G401 (cell line): ENCODE measurements at places on chromosomes 3 and 15. TPM values are rescaled to one million over a fixed set of nuclear protein-coding genes. Genes with fewer than 3 reads are reported as not detected.
A peak's percentile ranks its signal among the peaks of the same experiment; 100 is the strongest.

The CATSPER2 gene
- total RNA-seq = 0.43 TPM in 1 of 2 replicates, not detected in the other

The CKMT1B gene
- 12.7 and 30.9 TPM in 2 replicates for total RNA-seq

The SUCLG2 gene
- 74.4 and 104 TPM in 2 replicates for total RNA-seq

The NCK1 gene
- 24.5 and 39.8 TPM in 2 replicates for total RNA-seq

The KLHL40 gene
- not detected in 2 replicates for total RNA-seq

The SPRED1 gene
- total RNA-seq = 8.2 and 17.6 TPM in 2 replicates

The LRRIQ4 gene
- total RNA-seq = not detected in 2 replicates

The IQCF5 gene
- total RNA-seq = not detected in 2 replicates

The NEIL1 gene
- 2.3 and 9.1 TPM in 2 replicates for total RNA-seq

The IL17RE gene
- 3.6 and 5.3 TPM in 2 replicates for total RNA-seq

The GRK7 gene
- not detected in 2 replicates for total RNA-seq

The PRSS50 gene
- total RNA-seq = not detected in 2 replicates

The RAB11A gene
- 280 and 333 TPM in 2 replicates for total RNA-seq

GRCh38 chr3:64163019-64163754 lies 62.1 kb downstream of the PRICKLE2 start:
- no peak for DNase-seq

- DNase-seq = no peak
Observed at GRCh38 chr15:51131596-51132290, 37.0 kb upstream of the TNFAIP8L3 start.

DNA sequence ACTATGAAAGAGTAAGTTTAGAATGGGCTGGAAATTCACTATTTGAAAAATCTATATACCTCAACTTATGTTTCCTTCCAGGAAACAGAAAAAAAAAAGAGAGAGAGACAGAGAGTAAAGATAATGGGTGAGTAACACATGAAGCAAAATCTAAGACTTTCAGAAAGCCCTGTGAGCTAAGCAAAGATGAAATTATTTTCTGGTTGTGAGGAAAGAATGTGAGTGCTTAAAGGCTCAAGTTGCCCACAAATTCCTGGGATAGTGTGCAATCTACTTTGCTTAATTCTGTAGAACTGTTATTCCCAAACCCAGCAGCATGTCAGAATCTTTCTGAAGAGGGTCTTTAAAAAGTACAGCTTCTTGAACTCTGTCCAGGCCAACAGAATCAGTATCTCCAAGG lies 337.7 kb upstream of the AGTR1 start:
- no peak for DNase-seq

- DNase-seq = no peak
Observed at GRCh38 chr3:43236008-43236407, 50.3 kb upstream of the SNRK start.

DNA sequence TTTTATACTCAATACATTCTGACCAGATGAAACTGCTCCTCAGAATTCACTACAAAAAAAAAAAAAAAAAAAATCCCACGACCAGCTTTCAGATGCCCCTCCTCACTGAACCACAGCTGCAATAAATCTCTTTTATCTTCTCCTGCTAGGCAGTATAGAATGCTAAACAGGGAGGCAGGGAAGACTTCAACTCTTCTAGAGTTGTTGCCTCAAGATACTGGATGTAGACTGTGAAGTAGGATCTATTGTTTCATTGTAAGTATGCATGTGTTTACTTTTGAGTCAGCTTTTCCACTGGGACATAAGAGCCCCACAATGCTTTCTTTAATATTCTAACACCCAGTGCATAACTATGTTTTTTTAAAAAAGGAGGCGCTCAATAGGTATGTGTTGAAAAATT lies 401.4 kb downstream of the TBL1XR1 start:
- no peak for DNase-seq

DNA sequence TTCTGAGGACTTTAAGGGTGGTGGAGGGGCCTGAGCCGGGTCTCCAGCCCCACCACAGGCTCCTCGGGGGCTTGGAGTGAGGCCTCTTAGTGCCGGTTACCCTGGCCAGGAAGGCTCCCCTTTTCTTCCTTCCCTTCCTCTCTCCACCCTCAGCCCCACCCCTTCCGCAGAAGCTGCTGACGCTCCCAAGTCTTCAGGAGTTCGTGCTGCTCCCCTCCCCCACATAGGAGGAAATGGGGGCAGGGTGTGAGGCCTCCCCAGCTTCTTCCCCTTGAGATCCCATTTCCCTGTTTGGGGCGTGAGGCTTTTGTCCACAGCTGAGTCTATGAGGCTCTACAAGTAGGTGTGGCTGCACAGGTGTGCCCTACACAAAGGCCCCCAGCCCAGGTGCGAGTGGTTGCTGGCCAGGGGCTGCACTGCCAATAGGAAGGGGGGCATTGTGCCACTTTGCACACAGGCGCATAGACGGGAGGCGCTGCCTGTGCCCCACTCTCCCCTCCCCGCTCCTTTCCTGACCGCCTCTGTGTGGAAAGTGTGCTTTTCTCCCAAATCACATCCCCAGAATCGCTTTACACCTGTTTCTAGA lies 915 bp upstream of the CALML4 start:
- no peak for DNase-seq

GRCh38 chr3:166291186-166291955 lies 454.1 kb upstream of the BCHE start:
- no peak for DNase-seq

GRCh38 chr3:24683633-24684384 lies 189.2 kb upstream of the THRB start:
- peak; percentile 66 for DNase-seq

DNA sequence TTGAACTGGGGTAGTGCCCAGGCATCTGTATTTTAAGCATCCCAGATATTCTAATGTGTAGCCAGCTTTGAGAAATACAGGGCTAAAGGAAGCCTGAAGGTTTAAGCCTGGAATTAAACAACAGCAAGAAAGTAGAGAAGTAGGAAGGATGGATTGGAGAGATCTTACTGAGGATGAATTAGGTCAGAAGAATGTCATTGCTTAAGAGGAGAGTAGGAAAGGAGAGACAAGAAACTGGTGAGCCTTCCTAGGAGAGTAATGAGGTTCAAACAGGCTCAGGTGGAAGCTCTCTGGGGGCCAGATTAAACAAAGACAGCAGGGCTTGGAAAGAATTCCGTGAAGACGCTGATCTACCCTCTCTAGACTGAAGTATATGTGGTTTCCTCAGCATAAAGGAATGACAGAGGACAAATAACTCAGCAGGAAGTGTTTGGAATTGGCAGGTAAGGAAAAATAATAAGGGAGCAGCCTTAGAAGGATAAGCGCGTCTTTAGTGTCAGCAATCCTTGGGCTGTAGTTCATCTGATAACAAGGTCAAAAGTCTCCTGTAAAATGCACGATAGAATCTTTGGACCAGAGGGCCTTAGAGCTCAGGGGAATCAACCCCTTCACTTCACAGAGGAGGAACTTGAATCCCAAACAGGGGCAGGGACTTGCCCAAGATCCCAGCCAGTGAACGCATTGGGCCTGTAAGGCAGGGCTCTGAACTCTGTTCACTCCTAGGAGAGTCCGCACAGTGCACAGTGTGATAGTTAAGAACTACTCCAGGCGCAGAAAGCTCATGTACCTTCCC lies 90.9 kb downstream of the TP63 start:
- no peak for DNase-seq

DNA sequence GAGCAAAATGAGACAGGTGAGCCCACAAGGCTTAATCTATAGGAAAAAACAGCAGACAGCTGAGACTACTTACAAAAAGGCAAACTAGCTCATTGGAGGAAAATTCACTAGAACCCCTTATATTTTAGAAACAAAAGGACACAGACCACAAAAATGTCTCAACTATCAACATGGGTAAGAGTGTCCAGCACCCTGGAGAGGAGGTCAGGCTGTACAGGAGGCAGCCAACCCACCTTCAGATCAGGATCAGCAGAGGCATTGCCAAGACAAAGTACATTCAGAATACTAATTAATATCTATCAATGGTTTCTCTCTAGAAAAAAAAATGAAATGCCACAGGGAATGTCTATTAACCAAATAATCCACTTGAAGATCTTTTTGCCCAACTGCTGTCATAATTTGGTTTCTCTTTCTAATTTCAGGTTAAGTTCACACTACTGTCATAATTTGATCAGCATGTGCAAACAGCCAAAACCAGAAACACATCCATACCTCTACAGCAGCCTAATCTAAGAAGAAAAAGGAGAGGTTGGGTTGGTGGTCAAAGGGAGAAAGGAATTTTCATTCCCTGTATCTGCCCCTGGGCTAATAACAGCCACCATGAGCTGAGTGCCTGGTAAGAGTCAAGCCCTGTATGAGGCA lies 26.0 kb upstream of the THBS1 start:
- no peak for DNase-seq

GRCh38 chr3:62365391-62366125 lies 7.8 kb downstream of the FEZF2 start:
- no peak for DNase-seq

DNA sequence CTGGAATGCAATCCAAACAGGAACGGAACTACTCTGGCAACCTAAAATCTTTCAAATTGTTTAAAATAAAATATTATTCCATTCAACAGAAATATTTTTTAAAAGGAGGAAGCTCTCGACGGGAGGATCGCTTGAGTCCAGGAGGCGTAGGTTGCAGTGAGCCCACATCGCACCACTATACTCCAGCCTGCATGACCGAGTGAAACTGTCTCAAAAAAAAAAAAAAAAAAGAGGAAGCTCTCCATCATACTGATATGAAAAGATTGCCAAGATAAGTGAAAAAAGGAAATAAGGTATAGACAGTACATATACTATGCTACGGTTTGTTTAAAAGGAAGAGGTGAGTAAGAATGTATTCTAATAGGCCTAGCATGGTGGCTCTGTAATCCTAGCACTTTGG lies 3.6 kb downstream of the RAD18 start:
- no peak for DNase-seq

GRCh38 chr3:149468504-149469212 lies 5.8 kb upstream of the TM4SF4 start:
- no peak for DNase-seq

DNA sequence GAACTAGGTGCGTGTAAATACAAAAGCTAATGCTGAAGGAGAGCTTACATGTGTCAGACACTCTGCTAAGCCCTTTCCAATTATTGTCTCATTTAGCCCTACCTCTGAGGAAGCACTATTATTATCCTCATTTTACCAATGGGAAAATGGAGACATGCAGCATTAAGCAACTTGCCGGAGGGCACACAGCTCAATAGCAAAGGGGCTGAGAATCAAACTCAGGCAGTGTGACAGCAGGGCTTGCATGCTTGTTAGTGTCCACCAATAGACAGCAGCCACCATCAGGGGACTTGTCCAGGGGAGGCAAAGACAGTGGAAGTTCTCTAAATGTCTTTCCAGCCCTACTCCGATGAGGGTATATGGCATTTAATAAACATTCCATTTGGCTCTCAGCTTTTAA lies 548.6 kb downstream of the MAGI1 start:
- no peak for DNase-seq

GRCh38 chr15:22253676-22254408 lies 173.5 kb downstream of the OR4M2 start:
- no peak for DNase-seq

- DNase-seq = no peak
Observed at GRCh38 chr3:14431917-14432834, 29.8 kb downstream of the SLC6A6 start.

DNA sequence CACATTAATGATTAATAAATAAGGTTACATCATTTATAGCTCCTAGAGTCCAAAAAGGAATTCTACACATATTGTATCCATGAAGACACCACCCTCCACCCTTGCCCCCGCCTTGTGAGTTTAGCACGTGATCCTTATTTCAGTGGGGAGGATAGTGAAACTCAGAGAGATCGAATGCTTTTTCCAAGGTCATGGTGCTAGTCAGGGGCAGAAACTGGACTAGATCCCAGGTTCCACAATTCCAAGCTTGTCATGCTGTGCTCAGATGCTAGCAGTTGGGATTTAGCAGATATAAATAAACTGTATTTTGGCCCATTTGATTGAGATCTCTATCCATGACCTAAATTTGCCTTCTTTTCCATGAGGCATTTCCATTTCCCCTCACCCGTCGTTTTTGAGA lies 227.4 kb upstream of the THRB start:
- DNase-seq = peak; percentile 84

DNA sequence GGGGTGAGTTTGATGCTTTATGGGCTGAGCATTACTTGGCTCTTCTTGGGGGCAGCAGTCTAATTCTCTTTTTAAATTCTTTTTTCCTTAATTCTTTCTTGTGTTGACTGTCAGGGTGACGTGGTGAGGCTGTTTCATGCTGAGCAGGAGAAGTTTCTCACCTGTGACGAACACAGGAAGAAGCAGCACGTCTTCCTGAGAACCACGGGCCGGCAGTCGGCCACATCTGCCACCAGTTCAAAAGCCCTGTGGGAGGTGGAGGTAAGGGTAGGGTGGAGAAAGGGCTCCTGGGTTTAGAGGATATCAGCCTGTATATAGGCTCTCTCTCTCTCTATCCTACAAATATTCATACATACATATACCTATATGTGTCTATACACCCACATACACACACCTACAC lies 152.3 kb downstream of the ITPR1 start:
- no peak for DNase-seq

DNA sequence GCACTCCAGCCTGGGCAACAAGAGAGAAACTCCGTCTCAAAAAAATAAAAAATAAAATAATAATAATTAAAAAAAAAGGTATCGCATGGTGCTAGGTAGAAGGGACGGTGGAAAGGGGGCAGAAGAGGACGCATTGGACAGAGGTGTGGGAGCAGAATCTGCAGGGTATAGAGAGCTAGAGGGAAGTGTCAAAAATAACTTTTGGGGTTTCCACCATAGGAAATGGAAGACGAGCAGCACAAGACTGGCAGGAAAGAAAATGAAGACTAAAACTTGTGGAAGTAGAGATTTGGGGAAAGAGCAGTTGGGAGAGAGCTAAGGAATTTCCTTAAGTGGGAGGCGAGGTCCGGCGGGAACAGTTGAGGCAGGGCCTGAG lies 585 bp upstream of the MKRN2 start:
- no peak for DNase-seq

DNA sequence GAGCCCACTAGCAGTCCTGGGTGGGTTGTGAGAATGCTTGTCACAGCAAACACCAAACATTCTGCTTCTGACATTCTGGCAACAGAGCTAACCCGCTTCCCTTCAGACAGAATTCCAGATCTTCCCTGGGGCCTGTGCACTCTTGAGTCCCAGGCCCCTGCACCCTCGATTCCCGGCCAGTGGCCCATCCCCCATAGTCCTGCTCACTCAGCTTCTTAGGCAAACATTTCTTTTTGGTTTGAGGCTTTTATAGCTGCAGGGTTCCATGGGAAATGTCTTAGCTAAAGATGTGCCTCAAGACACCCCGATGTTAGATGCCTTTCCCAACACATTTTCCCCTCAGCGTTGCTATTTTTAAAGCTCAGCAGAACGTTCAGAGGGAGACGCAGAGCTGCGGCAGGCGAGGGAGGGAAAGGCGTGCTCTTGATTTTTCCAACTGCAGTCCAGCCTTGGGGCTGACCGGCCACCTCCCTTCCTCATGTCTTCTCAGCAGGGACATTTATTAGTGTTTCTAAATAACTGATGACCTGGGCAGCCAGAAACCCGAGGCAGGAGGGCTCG lies 35.2 kb downstream of the ABTB1 start:
- DNase-seq = peak; percentile 62
